ENCODE measurements at places on chromosomes 4 and X.

GRCh38 chr4:114549638-114550037 is 49.0 kb upstream of the UGT8 start:
- DNase-seq: no peak

GRCh38 chr4:145061318-145061920 is 36.6 kb downstream of the ANAPC10 start:
- DNase-seq: no peak

GRCh38 chrX:97199501-97199900 is 315.8 kb downstream of the RPA4 start:
- no peak for DNase-seq

DNA sequence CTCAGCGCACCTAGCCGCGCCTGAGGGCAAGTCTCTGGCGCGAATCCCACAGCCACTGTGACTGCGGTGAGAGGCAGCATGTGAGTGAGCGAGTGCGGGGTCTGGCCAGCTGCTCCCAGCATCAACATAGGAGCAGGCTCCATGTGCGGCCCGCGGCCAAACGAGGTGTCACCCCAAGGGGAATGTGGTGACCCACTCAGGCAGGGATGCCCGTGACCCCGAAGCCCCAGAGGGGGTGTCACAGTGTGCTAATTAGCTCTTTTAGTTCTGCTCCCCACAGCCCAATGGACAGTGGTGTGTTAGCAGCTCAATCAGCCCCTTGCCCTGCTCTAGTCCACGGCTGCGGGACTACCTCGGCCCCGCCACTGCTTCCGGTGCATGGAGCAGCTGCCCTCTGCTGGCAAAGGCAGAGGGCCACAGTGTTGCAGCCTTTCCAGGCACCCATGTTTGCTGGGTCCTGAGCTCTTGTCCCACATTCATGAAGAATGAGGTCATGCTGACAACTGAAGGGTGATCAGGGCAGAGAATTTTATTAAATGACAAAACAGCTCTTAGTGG is 61.4 kb downstream of the AGA start:
- no peak for DNase-seq

DNA sequence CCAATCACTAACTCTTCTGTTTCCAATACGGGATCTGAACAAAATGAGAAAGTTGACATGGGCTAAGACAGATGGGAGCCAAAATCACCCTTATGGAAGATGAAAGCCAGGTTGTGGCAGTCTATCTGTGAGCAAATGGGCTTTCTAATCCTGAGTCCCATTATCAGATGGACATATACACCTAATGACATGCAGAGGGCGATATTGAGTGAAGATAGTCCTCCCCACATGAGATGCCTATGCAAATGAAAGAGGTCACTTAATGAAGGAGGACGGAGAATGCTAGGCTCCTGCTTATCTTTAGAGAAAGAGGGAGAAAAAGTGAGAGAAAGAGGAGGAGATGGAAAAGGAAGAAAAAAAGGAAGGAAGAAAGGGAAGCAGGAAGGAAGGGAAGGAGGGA is 547.5 kb downstream of the NLGN4X start:
- DNase-seq: no peak

- DNase-seq: peak; percentile 42
These were observed 278.9 kb downstream of the INPP4B start for GRCh38 chr4:142567199-142567598.

DNA sequence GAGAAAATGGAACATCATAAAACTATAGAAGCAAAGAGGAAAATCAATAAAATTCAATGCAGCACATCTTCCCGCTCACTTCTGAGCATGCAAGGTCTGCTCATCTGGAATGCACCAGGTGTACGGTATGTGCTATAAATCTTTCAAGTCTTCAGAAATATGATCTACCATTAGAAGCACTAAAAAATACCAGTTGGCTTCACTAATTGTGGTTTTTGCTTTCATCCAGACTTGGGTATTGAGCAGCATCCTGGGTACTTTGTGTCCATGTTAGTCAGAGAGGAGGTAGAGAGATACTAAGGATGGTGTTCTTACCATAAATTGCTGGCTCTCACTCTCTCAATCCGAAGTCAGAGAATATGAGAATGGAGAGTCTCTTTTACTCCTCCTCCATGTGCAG is 477.1 kb downstream of the PPARGC1A start:
- DNase-seq: no peak

DNA sequence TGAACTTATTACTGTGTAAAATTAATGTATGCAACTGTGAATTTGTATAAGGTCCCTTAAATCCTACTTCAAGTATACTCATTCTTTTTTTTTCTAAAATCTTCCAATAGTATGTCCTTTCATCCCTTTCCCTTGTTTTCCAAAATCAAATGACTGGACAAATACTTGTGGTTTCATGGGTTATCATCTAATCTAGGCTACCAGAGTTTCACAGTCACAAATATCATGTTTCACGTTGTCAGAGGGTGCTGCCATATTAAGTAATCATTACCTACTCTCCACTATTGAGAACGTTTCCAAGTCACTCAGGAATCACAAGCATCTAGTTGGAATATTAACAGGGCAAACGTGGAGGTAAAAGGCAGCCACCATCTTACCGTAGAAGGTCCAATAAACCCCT is 1235.0 kb upstream of the TENM3 start:
- DNase-seq: no peak

GRCh38 chr4:84954982-84955567 is 11.4 kb downstream of the WDFY3 start:
- no peak for DNase-seq

DNA sequence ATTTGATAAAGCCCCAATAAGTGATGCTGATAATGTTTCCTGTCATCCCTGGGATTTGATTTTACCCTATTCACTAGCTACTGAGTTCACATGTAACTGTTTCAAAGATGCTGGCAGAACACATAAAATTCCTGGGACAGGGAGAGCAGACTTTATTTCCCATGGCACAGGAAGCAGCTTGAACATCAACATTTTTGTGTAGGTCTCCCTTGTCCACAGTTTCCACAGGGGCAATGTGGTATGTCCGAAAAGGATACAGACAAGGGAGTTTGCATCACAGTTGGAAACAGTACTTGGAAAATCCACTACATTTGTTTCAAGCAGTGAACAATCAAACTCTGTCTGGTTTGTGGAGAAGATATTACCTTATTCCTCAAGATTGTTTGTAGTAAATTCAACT is 129.2 kb upstream of the KLHL4 start:
- DNase-seq: no peak

DNA sequence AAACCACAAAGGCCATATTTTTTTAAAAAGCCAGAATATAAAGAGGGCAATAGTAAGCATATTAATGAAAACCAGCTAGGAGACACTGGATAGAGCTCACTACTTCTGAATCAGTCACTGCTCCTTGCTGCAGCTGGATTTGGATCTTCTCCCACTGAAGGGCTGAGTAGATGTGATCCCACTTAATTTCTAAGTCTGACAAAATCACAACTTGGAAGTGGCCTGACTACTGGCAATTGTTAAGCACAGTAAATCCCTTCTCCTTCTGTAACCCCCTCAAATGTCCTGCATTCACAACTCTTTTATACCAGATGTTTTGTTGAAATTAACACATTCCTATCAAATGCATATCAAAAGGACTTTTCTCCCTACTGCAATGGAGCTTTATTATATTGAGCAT is 72.9 kb downstream of the AMMECR1 start:
- DNase-seq: no peak

- no peak for DNase-seq
These were observed 23.7 kb upstream of the LRAT start for GRCh38 chr4:154720123-154720522.

GRCh38 chr4:87270144-87270543 is 49.7 kb upstream of the KLHL8 start:
- no peak for DNase-seq

DNA sequence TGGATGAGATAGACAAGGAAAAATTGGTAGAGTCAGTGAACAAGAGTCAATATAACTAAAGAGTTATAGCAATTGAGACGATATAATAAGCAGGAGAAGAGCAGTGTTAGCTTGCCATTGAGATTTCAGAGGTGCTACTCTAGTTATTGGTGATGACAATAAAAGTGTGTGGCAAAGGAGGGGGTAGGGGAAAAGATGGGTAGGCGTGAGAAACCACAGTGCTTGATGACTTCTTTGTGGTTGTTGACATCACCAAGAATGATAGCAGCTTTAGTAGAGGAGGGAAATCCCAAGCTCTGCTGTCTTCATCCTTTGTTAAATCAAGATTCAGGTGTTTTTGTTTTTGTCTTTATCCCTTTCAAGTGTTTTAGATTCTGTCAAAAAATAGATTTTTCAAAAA is 179.9 kb upstream of the PPP3CA start:
- peak; percentile 47 for DNase-seq

- DNase-seq: no peak
These were observed 36.3 kb upstream of the PARM1 start for GRCh38 chr4:74896595-74896994.

- DNase-seq: no peak
These were observed 1.1 kb downstream of the HCFC1 start for GRCh38 chrX:153970357-153971123.

All from stimulated activated CD4-positive, alpha-beta T cell treated with anti-CD3 and anti-CD28 coated beads, Interleukin-15, amount 100 ng/mL, for 48 hours (primary cell).